ENCODE measurements at places on chromosomes 2 and 18.
A peak's percentile ranks its signal among the peaks of the same experiment; 100 is the strongest.

DNA sequence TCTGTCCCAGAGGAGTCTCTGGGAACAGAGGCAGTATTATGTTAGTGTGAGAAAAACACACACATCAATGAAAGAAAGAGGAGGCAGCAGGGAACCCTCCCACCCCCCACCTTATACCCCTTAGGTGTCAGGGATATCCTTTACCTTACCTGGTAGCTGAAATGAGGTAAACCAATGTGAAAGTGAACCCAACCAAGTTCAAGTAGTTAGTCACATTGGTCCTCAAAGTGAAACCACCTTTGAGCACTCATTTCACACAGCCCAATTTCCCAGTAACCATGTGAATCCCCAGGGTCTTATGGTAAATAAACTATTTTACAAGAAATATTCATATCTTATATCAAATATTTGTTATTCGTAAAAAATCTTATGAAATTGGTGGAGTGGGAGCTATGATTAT lies 377.8 kb downstream of the LRATD1 start:
- no peak for DNase-seq

DNA sequence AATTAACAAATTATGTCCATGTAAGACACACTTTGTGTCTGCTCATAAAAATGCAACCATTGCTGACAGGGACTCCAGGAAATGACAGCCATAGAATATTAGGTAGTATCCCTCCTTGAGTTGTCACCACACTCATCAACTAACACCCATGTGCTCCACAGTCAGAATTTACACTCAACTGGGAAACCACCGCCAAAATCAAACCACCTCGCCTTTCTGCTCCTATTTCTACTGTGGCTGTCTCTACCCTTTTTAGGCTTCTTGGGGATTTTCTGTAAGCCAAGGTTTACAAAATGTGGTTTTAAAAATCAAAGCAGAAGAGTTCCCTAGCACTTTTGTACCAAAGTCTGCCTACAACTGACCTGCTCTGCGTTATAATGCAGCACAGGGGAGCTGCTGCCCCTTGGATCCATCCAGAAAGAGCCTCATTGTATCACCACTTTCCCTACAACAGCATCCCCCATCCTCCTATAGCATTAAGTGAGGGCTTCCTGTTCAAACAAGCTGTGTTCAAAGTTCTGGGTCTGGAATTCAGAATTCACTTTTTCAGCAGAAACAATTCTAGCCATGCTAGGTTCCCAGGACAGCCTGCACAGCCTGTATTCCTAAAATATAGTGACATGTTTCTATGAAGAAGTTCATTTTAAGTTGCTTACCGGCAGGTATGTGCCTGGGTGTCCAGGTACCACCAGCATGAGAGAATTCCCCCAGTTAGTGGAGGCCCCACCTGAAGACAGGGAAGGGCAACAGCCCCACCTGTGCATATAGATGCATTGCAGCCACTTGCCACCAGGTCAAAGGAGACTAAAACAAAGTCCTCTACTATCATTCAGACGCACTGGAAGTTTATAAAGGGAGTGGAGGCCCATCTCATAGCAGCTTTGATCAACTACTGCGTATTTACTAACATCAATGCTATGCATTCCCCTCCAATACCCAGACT lies 104.3 kb downstream of the MYO5B start:
- no peak for DNase-seq

DNA sequence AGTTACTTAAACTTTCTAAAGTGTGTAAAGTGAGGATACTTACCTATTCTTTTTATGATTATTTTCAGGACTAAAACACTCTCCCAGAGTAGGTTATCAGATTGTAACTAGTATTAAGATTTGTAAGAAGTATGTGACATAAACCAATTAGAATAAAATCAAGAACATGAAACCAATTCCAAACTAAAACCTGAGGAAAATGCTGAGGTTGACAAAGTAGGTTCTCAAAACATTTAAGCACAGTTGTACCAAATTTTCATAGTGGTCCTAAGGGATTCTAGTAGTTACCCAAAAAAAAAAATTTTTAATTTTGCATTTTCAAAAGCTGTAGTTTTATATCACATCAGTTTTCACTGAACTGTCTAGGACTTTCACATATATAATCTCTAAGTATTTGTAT lies 157.3 kb downstream of the MEMO1 start:
- DNase-seq, result no peak

DNA sequence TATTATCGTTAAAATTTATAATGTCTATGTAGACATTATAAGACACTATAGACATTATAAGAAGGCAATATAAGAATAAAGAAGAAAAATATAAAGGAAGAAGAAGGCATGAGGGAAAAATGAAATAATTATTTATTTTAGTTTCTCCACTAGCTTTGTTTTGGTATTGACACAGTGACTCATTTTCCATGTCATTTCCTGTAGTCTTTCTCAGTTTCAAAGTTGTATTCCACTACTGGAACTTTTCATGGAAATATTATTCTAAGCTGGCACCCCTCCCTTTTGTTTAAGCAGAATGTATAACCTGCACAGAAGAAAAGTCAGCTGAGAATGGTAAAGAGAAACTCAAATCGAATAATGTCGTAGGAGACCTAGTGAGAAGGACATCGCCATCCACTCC lies 234.2 kb upstream of the NETO1 start:
- DNase-seq, result no peak

- no peak for DNase-seq
Measured at GRCh38 chr2:55099878-55100820, 49.9 kb upstream of the RTN4 start.

- DNase-seq, result no peak
Measured at GRCh38 chr2:197559681-197560080, 43.8 kb downstream of the MOB4 start.

- no peak for DNase-seq
Measured at GRCh38 chr2:147389218-147389617, 455.6 kb upstream of the ACVR2A start.

GRCh38 chr2:96260387-96261260 lies 5.2 kb downstream of the TMEM127 start:
- peak; percentile 62 for DNase-seq

- DNase-seq, result peak; percentile 62
Measured at GRCh38 chr2:667332-667999, 9.7 kb downstream of the TMEM18 start.

DNA sequence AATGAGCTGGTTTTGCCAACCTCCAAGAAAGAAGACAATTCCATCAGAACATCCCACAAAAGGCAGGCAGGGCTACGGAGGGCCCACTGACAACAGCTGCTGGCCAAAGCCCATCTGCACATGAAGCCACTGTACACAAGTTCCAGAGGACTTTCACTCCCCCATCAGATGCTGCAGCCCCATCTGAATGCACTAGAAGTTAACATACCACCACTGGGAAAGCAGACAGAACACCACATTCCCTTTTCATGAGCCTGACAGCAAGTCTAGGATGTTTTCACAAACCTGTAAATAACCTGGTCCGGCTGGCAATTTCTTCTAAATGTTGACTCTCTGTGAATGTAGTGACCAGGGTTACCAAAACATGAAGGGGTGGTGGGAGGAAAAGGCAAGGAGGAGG lies 41.5 kb downstream of the CCBE1 start:
- DNase-seq, result no peak

DNA sequence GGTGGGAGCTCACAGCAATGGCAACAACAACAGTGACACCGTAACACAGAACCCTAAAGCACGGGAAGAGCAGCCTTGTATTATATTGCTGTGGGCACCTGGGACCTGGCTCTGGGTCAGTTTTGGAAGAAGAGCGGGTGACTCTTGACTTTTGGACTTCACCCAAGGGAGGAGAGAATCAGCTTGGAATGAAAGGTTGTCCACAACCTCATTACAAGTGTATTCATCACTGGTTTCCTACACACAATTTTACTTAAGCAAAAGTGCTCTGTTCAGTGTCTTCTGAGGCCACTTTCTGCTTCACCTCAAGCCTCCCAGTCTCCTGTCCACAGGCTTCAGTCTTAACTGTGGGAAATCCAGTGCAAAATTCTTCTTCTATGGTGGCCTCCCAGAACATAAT lies 263.8 kb downstream of the KCNE4 start:
- DNase-seq, result no peak

GRCh38 chr2:105396254-105397024 lies 2.4 kb downstream of the FHL2 start:
- no peak for DNase-seq

- no peak for DNase-seq
Measured at GRCh38 chr2:109233643-109234042, 104.6 kb downstream of the SH3RF3 start.

GRCh38 chr2:174341995-174342685 lies 7.4 kb downstream of the SP9 start:
- DNase-seq, result no peak

Measured in NCI-H2171 treated with DMSO at 0.1 percent for 48 hours (cell line).